ENCODE measurements at places on chromosomes 13 and 19. TPM values are rescaled to one million over a fixed set of nuclear protein-coding genes. Genes with fewer than 3 reads are reported as not detected.

The CAPN12 gene
- total RNA-seq: 9.9 TPM

The CGB2 gene
- not detected for total RNA-seq

The ATCAY gene
- 1.6 TPM for total RNA-seq

The LATS2 gene
- total RNA-seq: 17.5 TPM

The CCDC61 gene
- total RNA-seq: 14.5 TPM

The KCNC3 gene
- total RNA-seq: 6.3 TPM

The IL11 gene
- total RNA-seq: not detected

The TMEM150B gene
- total RNA-seq: not detected

The RASIP1 gene
- 14.5 TPM for total RNA-seq

The PLEKHF1 gene
- 13.5 TPM for total RNA-seq

The NLRP8 gene
- total RNA-seq: not detected

The C19orf44 gene
- 4.9 TPM for total RNA-seq

The DLL3 gene
- total RNA-seq: not detected

The AZU1 gene
- total RNA-seq: not detected

The ETFB gene
- total RNA-seq: 58.7 TPM

The ASPDH gene
- total RNA-seq: not detected

The SLC46A3 gene
- total RNA-seq: 6.6 TPM

The PSG3 gene
- total RNA-seq: not detected

The ASF1B gene
- 1.6 TPM for total RNA-seq

The CEACAM3 gene
- total RNA-seq: not detected

The CEACAM19 gene
- 3.9 TPM for total RNA-seq

The BRSK1 gene
- total RNA-seq: 0.66 TPM

The LRG1 gene
- 8.8 TPM for total RNA-seq

The ELSPBP1 gene
- total RNA-seq: not detected

The CGB5 gene
- not detected for total RNA-seq

The ZNF431 gene
- total RNA-seq: 4.9 TPM
